ENCODE measurements at places on chromosomes 3 and 15.

GRCh38 chr3:57796261-57796660 is 40.2 kb downstream of the SLMAP start:
- DNase-seq: no peak

GRCh38 chr3:37574177-37574943 is 287.3 kb upstream of the CTDSPL start:
- no peak for DNase-seq

DNA sequence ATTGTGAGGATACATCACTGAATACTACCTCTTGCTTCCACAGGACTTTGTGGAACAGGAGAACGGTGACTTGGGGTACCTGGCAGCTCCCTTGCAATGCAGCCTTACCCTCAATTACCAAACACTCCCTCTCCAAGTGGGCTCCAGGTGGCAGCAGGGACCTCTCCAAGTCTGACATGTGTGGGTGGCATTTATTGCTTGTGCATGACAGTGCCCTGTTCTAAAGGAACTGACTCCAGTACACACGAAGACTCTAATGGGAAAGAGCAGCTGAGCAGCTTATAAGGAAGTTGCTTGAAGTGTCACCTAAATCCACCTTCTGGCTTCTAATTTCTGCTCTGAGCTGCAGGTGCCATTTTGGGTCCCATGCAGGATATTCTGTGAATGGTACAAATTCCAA is 174.1 kb upstream of the SLCO3A1 start:
- DNase-seq: no peak

GRCh38 chr3:78911394-78911793 is 856.4 kb downstream of the ROBO1 start:
- no peak for DNase-seq

GRCh38 chr3:11499144-11499543 is 144.6 kb downstream of the VGLL4 start:
- DNase-seq: no peak

DNA sequence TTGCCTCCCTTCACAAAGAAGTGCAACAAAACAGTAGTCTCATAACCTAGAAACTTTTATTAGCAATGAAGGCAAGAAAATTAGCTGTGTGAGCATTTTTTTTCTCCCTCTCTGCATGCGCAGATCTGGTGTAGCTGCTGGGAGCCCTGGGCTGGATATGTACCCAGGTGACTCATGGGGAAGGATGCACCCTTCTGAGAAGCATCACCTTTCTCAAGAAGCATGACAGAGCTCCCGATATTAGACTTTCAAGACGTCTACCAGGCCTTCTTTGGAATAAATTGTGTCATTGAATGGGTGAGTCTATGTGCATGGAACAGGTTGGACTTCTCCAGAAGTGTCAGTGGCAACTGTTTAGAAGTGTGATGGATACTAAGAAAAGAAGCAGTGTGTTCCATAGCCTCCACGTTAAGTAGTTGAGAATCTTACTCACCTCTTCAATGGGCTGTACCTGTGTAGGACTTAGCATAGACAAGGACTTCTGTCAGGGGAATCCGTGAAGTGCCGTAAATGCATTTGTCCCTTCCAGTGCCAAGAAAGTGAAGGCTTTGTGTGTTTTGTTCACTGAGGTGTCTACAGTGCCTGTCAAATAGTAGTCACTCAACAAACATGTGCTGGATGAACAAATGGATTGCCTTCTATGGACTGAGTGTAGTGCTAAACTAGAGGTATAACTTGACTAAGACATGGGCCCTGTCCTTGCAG is 47.7 kb upstream of the RASGRP1 start:
- peak; percentile 61 for DNase-seq

GRCh38 chr15:69390575-69390974 is 23.6 kb upstream of the KIF23 start:
- DNase-seq: no peak

- DNase-seq: no peak
Observed at GRCh38 chr15:66524838-66525237, 19.7 kb downstream of the ZWILCH start.

GRCh38 chr15:31272558-31273257 is 53.9 kb upstream of the KLF13 start:
- DNase-seq: no peak
